ENCODE measurements at places on chromosomes 3 and 15.

GRCh38 chr3:71680603-71681002 is 44.6 kb downstream of the EIF4E3 start:
- no peak for DNase-seq

DNA sequence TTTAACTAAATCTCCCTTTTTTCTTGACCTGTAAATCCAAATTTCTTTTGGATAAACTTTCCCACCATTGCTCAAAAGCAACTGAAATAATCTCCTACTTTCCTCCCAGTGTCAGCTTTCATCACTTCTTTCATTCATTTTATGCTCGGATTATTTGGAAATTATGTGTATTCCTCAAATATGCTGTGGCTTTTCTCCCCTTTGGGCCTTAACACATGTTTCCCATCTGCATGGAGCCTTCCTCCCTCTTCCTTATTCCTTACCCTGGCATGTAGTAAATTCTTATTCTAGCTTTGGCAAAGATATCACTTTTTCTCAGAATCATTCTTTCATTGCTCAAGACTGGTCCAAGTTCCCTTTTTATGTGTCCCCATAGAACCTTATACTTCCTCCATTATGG is 41.8 kb upstream of the TUSC7 start:
- peak; percentile 32 for DNase-seq

DNA sequence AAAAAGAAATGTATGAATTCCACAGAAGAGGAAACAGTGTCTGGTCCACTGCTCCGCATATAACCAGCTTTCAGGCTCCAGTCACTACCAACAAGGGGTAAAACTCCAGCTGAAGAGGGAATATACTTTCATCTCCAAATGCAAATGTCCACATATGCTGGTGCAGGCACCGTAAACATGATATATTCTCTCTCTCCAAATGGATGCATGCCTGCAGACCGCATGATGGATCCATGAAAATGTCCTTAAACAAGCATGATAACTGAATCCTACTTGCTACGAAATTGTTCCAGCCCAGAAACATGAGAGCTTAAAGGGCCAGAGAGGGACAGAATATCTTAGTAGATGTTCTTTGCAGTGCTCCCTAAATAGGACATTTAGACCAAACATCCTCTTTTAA is 150.3 kb upstream of the FEZF2 start:
- DNase-seq = no peak

- DNase-seq = no peak
Observed at GRCh38 chr3:33437556-33438283, 2.5 kb downstream of the UBP1 start.

GRCh38 chr15:65646486-65646885 is 24.7 kb downstream of the SLC24A1 start:
- DNase-seq = no peak
